ENCODE measurements at places on chromosomes 7 and 10.

GRCh38 chr10:110354322-110354766, 49.6 kb upstream of the SMNDC1 start:
- DNase-seq = peak; percentile 53

- no peak for DNase-seq
Measured at GRCh38 chr7:121562259-121562658, 166.2 kb upstream of the FAM3C start.

GRCh38 chr7:38476764-38477163, 154.4 kb downstream of the AMPH start:
- no peak for DNase-seq

GRCh38 chr10:83917537-83918506, 221.5 kb upstream of the GHITM start:
- DNase-seq = no peak

- peak; percentile 57 for DNase-seq
Measured at GRCh38 chr7:155644971-155645509, 579 bp downstream of the RBM33 start.

DNA sequence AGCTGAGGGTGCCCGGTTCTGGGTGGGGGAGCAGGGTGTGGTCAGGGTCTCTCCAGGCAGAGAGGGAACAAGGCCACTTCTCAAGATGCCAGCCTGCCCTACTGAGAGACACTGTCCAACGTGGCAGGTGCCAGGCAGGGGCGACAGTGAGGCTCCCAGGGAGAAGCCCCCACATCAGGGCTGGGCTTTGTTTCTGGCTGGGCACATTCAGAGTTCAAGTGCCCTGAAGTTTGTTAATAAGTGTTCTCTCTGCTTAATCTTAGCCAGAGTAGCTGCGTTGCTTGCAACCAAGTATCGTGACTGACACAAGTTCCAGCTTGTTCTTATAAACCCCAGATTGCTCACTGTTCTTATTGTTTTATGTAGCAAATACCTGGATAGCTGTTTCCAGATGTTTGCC, 21.8 kb downstream of the FOXL3 start:
- no peak for DNase-seq

DNA sequence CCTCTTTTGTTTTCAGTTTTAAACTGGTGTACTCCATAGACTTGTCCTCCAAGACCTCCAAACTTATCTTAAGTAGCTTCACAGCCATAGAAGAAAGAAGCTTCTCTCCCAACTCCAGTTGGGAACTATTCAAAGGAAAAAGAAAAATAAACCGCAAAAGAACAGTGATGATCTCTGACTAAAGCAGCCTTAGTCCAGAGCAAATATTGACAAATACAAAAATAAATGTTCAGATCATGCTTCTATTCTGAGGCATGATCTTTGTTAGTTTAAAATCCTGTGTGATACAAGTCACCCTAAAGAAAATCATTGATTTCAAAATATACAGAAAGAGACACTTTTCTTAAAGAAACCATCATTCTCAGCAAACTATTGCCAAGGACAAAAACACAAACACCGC, 373.0 kb upstream of the SMIM30 start:
- DNase-seq = no peak

DNA sequence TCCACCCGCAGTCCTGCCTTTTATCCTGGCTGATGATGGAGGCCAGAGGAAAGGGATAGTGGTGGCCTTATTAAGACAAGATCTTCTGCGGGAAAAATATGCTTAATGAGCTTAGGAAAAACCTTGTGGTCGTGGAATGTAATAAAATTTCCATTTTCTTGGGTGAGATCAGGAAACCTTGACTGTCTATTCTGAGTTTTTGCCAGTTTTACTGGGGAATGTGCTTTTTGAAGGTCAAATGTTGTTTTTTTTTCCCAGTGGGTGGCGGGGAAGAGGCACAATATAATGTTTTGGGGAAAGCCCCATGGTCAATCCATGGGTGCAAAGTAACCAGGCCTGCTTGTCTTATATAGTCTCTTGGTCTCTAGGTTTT, 118.5 kb downstream of the CREB5 start:
- no peak for DNase-seq

DNA sequence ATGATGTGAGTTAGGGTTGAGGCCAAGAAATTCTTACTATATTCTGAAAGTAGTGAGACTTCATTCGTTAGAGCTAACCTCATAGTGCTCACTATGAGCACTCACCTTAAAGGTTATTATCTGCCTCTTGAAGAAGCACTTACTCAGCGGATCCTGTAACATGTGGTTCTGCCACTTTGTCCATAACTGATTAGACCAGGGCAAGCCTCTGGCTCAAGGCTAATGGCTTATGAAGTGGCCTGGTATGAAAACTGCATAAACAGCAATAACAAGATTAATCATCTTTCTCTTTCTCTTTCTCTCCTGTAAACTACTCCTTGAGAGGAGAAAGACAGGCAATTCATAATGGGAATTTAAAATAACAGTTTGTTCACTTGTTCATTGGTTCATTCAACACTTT, 82.8 kb downstream of the MAPK8 start:
- no peak for DNase-seq

DNA sequence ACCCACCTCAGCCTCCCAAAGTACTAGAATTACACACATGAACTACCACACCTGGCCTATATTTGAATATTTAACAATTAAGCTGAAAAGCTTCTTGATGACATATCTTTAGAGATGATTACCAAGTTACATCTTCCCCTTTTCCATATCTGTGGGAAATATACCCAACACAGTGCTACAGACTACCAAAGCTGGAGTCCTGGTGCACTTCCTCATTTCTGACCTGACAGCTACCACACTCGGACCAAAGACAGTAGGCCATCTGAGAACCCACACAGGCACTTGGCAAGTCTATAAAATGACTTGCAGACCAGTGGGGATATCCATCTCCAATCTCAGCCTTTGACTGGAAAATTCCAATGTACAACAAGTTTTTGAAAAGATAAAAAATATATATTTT, 270.4 kb upstream of the KLF14 start:
- DNase-seq = no peak

DNA sequence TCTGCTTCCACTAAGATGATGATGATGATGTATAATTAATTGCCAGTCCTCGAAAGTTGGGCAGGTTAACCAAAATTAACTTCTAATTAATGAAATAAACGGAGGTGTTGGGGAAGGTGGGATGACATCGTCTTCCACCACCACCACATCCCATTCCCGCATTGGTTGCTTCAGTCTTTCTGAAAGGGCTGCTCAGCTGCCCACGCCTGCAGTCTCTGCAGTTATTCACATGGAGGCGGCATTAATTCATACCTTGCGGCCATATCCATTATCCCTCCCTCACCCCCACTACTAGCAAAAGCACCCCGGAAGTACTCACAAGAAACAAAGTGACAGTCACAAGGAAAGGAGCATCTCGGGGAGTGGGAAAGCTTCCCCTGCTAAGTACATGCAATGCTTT, 387.9 kb downstream of the DPP6 start:
- DNase-seq = no peak

DNA sequence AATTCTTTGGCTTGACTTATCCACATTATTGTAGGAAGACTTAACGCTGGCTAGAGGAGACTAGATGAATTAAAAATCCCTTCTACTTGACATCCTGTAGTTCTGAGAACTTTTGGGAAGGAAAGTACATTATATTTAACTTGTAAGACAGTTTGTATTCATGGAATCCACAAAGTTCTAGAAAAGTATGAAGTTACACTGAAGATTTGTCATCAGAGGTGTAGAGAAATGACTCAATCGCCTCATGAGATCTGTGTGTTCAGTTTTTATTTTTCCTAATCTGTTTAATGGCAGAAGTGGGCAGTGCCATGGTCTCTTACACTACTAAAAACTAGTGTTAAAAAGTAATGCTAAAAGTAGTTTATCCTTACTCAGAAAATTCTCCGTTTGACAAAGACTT, 89.1 kb upstream of the SMIM30 start:
- no peak for DNase-seq

DNA sequence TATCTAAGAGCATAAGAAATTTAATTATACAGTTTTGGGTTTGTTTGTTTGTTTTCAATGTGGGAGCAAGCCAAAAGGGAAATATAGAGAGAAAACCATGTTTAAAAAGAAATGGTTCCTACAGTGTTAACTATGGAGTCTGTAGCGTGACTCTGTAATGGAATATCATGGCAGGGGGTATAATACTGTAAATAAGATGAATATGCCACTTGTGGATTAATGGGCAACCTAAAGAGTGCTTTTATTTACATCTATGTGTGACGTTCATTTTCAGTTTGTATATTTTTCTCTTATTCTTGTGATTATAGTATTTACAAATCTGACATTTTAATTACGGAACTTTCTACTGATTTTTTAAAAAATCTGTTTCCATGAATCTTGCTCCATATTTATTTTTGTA, 95.9 kb downstream of the POLL start:
- DNase-seq = no peak

GRCh38 chr10:80538481-80539185, 931 bp downstream of the SH2D4B start:
- no peak for DNase-seq

DNA sequence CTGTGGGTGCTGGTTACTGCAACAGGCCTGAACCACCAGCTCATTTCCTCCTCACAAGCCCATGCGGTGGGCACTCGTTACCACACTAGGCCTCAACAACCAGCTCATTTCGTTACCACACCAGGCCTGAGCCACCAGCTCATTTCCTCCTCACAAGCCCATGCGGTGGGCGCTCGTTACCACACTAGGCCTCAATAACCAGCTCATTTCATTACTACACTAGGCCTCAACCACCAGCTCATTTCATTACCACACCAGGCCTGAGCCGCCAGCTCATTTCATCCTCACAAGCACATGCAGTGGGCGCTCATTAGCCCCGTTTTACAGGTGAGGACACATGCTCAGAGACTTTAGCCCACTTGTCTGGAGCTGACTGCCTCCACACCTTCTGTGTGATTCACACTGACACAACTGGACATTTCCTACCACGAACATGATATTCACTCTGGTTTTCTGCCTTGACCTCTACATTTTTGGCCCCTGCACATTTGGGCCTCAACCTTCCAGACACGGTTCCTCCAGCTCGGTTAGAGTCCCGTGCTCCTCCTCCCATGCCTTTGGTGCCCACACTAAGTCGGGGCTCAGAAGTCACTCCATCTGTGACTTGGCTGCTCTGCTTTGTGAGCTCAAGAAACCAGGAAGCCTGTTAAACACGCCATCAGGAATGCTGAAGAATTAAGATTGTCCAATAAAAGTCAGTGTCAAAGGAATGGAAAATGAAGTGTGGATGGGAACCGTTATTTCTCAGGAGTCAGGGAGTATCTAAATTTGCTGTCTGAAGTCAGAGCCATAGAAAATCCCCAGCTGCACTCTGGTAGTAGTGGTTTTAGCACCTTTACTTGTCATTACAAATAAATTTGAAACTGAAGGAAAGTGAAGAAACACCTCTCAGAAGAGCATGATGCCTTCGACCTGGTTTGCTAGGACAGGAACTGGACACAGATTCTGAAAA, 55.8 kb upstream of the LANCL2 start:
- no peak for DNase-seq

- no peak for DNase-seq
Measured at GRCh38 chr7:142612237-142612881, 136.9 kb upstream of the PRSS1 start.

- no peak for DNase-seq
Measured at GRCh38 chr7:139745678-139746143, 32.1 kb downstream of the HIPK2 start.

- no peak for DNase-seq
Measured at GRCh38 chr7:64618785-64619456, 47.0 kb upstream of the ZNF107 start.

GRCh38 chr10:78433076-78433595, 399.5 kb downstream of the RPS24 start:
- DNase-seq = no peak

DNA sequence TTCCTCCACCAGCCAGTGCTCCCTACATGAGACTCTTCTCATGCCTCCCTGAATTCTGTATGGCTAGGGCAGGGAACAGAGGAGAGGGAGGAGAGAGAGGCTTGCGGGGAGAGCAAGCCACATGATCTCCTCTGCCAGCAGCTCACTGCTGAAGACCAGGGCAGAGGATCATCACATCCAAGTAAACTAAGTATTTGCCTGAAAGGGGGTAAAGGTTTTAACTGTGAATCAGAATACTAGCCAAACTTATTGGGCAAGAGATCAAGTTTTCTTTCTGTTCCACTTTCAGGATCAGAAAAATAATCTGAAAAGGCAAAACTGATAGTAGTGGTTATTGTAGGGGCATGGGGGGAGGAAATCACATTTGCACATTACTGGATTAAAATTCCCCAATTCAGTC, 17.8 kb upstream of the ERCC6 start:
- no peak for DNase-seq

GRCh38 chr10:22444219-22444788, 99.0 kb downstream of the SPAG6 start:
- DNase-seq = no peak

- DNase-seq = no peak
Measured at GRCh38 chr10:132198381-132199181, 11.8 kb downstream of the DPYSL4 start.

DNA sequence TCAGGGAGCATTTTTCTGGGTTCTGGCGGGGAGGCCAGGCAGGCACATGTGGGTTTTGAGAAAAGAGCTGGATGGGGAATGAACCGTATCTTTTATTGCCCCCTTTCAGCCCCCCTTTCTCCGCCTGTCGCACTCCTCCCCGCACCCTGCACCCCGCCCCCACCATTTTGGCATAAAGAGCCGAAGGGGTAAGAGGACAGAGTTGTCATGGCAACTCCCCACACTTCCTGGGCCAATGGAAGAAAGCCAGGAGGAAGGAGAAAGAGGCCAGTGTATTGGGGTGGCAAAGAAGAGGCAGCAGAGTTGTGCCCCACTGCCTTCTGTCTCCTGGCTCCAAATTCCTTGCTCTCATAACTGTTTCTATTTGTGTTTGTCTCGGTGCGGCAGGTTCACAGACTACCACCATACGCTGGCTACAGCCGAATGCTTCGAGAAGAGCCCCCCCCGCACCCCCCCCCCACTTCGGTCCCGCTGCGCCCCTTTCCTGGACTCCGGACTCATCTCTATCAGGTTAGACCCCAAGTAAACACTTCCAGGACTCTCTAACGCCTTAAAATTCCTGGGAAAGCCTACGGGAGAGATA, 3.4 kb downstream of the KCNIP2 start:
- no peak for DNase-seq

DNA sequence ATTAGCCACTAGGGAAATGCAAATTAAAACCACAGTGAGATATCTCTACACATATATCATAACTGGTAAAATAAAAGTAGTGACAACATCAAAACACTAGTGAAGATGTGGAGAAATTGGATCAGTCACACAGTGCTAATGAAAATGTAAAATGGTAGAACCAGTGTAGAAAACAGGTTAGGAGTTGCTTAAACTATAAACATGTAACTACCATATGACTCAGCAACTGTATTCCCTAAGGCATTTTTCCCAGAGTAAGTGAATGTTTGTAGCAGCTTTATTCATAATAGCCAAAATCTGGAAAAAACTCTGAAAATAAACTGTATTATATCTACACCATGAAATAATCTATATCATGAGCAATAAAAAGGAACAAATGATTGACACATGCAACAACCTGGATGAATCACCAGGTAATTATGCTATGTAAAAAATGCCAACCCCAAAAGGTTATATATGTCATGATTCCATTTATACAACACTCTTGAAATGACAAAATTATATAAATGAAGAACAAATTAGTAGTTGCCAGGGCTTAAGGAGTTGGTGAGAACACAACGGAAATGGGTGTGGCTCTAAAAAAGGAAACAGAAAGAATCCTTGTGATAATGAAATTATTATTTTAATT, 22.8 kb downstream of the SLC25A40 start:
- DNase-seq = no peak

GRCh38 chr7:41578700-41579099, 124.2 kb downstream of the INHBA start:
- no peak for DNase-seq

GRCh38 chr10:50624866-50625501, 1.2 kb upstream of the SGMS1 start:
- DNase-seq = peak; percentile 40
